ENCODE measurements at places on chromosomes 7 and 10. TPM values are rescaled to one million over a fixed set of nuclear protein-coding genes. Genes with fewer than 3 reads are reported as not detected.

The SPDYE16 gene
- 2.9 TPM for total RNA-seq

The COMMD3 gene
- 30.6 TPM for total RNA-seq

The CPA2 gene
- total RNA-seq = not detected

The MPLKIP gene
- 22.4 TPM for total RNA-seq

DNA sequence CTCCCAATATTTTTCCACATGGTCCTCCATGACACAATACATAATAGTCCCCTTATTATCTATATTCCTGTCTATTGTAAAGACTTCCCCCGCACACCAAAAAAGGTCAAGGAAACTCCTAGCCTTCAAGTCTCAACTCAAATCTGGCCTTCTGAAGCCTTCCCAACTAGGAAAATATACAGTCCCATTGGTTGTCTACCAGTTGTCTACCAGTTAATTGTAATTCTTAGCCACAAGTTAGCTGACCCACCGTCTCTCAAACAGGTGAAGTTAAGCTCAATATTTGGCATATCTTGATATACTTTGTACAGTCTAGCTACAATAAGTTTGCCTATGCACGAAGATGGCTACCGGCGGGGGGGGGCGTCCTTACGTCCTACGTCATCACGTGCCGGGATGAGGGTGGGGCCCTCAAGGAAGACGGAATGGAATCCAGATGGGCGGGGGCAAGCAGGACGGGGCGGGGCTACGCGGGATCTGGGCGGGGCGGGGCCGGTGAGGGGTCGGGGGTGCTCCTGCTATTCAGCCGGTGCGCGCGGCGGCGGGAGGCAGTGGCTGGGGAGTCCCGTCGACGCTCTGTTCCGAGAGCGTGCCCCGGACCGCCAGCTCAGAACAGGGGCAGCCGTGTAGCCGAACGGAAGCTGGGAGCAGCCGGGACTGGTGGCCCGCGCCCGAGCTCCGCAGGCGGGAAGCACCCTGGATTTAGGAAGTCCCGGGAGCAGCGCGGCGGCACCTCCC lies at the start of gene AHR:
AHR (plus strand) TSS at position 551 of the 738 bp plus-strand sequence. CDS start 613 bp downstream, outside the sequence.
- peak; percentile 96 for DNase-seq

GRCh38 chr10:48504141-48504885 lies 100.6 kb downstream of the ARHGAP22 start:
- DNase-seq = no peak

- DNase-seq = peak; percentile 1
Observed at GRCh38 chr7:6161463-6162330, 110.7 kb downstream of the CYTH3 start.

DNA sequence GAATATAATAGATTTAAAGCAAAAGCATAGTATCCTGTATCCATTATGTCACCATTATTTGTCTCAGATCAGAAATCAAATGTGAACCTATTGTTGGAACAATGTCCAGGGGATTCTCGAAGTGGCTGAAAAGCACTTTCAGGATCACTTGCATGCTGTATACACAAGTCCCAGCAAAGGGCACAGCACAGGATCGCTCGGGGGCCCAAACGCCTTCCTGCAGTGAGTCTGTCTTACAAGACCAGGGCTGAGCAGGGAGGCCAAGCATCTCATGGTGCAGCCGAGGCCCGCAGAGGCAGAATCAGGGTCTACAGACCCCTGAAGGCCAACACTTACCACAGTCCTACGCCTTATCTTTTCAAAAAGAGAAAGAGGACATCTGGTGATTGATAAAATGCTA lies 92.3 kb downstream of the TNS3 start:
- DNase-seq = no peak

Measured in CD4-positive, CD25-positive, alpha-beta regulatory T cell (primary cell).